ENCODE measurements at places on chromosomes 3 and 15. TPM values are rescaled to one million over a fixed set of nuclear protein-coding genes. Genes with fewer than 3 reads are reported as not detected.

Gene IGDCC3
- total RNA-seq: not detected

Gene GOLGA8G
- total RNA-seq: not detected

Gene SLC35G2
- total RNA-seq: 11.6 TPM

Gene CAPN3
- 8.6 TPM for total RNA-seq

Gene GNAT1
- total RNA-seq: not detected

- peak overlapping the region; percentile 71 for H3K27ac ChIP-seq
- H3K36me3 ChIP-seq: no peaks in the 10 kb centered on the region
- peak; percentile 14 for DNase-seq
- peaks cover 42% of the 10 kb centered on the region for H3K4me1 ChIP-seq
- H3K4me3 ChIP-seq: no peak overlapping the region
- H3K27me3 ChIP-seq: no peaks in the 10 kb centered on the region
Observed at GRCh38 chr15:39167164-39168058, 413.5 kb upstream of the THBS1 start.

- H3K36me3 ChIP-seq: no peaks in the 10 kb centered on the region
- no peak overlapping the region for H3K27ac ChIP-seq
- DNase-seq: peak; percentile 61
- H3K4me3 ChIP-seq: no peak overlapping the region
- no peaks in the 10 kb centered on the region for H3K4me1 ChIP-seq
Observed at GRCh38 chr3:29072611-29073010, 208.3 kb upstream of the RBMS3 start.

- peak overlapping the region; percentile 34 for H3K27ac ChIP-seq
- no peaks in the 10 kb centered on the region for H3K36me3 ChIP-seq
- DNase-seq: peak; percentile 68
- peaks cover 19% of the 10 kb centered on the region for H3K4me1 ChIP-seq
- no peaks in the 10 kb centered on the region for H3K27me3 ChIP-seq
Observed at GRCh38 chr3:77412021-77412438, 372.1 kb downstream of the ROBO2 start.
